ENCODE measurements at places on chromosomes 7 and 10.

DNA sequence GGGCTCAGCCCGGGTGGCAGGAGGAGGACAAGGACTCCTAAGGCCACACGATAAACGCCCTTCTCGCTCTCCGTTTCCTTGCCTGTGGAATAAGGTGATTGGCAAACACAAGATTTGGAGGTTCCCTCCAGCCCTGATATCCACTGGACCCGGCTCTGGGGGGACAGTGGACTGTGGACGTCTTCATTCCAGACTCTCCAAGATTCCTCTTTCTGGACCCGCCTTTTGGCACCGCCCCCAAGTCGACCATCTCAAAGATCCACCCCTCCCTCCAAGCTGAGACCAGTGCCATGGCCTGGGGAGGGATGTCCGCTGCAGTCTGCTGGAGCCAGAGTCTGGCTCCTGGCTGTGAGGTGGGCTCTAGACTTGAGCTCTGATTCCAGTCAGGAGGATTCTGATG lies 23.6 kb downstream of the ZNF783 start:
- peak; percentile 38 for DNase-seq

- DNase-seq = no peak
Observed at GRCh38 chr7:20470726-20471125, 140.0 kb downstream of the ITGB8 start.

DNA sequence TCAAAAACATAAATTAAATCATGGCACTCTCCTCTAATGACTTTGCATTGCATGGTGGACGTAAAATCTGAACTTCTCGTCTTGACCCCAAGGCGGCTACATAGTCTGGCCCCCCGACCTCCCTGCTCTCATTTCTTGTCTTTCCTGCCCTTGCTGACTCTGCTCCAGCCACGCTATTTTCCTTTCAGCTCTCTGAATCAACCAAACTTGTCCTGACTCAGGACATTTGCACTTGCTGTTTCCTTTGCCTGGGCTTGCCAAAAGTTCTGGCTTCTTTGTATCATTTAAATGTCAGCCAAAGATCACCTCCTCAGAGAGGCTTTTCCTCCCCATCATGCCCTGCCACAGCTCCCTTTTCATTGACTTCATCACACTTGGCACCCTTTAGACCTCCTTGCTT lies 107.7 kb upstream of the NFE2L3 start:
- no peak for DNase-seq

GRCh38 chr10:21270976-21271375 lies 254.5 kb downstream of the SKIDA1 start:
- DNase-seq = no peak

DNA sequence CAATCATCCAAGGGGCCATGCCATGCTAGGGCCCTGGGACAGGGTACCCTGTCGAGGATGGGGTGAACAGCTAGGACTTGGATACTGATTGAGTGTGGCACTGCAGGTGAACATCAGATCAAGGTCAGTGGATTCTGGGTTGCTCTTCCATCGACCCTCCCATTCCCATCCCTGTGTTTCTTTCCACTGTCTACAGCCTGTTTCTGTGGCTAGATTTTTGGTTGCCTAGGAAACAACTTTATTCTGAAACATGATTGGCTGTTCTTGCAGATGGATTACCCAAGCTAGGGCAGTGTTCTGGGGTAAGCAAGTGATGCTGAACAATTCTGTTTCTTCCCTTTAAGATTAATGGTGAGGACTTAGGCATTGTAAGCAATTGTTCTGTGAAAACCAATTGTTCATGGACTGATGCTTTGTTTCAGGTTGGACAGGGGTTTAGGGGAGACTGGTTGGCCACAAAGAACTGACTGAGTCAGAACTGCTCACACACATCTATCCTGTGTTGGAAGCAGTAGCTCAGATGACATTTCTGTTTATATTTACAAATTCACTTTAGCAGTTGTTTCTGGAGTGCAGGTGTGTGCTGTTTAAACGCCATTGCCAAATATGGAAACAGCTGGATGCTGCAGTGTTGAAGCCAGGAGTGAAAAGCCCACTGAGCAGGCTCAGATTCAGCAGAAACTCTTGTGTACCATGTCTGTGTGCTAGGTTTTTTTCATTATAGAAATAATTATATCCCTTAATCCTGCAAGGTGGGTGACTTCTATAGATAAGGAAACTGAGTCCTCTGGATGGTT lies 102.3 kb upstream of the BTBD16 start:
- no peak for DNase-seq

DNA sequence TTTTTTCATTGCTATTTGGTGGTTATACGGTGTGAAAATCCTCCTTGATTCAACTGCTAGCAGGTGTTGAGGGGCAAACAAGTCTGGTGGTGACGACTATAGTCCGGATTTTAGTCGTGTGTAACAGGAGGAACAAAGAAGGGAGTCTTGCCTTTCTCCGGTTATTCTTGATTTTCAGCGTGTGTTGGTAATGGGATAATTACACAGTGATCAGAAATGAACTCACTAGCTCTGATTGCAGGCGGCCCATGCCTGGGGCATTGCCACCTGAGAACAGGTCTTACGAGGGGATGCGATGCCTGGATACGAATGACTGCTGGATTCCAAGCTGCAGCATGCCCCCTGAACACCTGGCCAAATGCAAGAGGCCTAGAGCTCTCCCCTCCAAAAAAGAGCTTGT lies 72.8 kb downstream of the CAMK1D start:
- DNase-seq = no peak

DNA sequence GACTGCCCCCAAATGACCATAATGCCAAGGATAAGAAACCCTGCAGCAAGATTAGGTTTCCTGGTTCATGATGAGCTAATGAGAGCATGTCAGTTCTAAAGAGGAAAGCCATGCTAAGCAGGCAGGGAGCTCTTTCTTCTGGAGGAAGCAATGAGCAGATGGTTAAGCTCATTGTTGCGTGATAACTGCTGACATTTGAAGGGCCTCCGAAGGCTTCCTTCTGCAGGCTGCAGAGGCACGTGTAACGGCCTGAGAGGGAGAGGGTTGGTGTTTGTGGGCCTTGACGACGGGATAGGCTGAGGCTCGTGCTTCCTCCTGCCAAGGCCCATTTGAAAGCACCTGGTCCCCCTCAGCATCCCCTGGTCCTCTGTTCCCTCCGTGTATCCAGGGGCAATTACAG lies 63.5 kb upstream of the BTBD16 start:
- DNase-seq = no peak
